ENCODE measurements at places on chromosomes 2 and 18.
A peak's percentile ranks its signal among the peaks of the same experiment; 100 is the strongest.

DNA sequence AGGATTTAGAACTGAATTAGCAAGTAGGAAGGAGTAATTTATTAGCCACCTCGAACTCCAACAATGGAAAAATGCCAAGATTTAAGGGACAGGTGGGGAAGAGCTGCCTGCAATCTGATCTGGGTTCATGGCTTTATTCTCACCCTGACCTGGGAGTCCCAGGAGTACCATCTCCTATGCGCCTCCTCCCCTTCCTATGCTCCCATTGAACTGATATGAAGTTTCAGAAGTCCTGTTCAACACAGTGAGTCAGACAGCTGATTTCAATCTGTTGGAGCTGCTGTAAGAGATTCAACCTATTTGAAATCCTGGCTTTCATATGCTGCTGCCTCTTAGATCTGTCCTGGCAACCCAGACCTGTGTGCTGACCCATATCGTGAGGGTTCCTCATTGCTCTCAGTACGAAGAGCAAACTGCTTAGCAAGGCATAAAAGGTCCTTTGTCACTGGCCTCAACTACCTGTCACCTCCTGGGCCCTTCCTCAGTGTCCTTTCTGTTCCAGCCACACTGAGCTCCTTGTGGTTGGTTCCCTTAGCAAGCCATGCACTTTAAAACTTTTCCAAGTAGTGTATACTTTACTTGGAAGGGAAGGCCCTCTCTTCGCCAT, 15.9 kb upstream of the CD28 start:
- DNase-seq: no peak

- DNase-seq: no peak
Observed at GRCh38 chr2:80459028-80459427, 154.5 kb upstream of the LRRTM1 start.

GRCh38 chr2:102780467-102780866, 18.6 kb downstream of the TMEM182 start:
- DNase-seq: no peak

GRCh38 chr2:176117823-176118371, 1.3 kb downstream of the HOXD10 start:
- no peak for DNase-seq

DNA sequence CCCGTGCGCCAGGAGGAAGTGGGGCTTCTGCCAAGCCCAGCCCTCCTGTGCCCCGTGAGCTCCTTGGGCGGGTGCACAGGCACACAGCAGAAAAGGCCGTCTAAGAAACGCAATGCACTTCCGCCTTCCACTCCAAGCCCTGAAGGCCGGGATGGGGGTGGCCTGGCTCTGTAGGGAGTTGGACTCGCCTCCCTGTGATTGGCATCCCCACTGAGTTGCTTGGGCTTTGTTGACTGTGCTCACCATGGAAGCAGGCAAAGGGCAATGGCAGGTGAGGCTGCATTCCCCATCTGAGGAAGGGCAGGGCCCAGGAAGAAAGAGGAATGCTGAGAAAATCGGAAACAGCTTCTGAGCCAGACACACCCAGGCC, 66.8 kb downstream of the CRACDL start:
- DNase-seq: no peak

- DNase-seq: no peak
Observed at GRCh38 chr2:223043164-223043941, 8.6 kb upstream of the KCNE4 start.

- DNase-seq: no peak
Observed at GRCh38 chr18:13389491-13390131, 171.1 kb downstream of the LDLRAD4 start.

DNA sequence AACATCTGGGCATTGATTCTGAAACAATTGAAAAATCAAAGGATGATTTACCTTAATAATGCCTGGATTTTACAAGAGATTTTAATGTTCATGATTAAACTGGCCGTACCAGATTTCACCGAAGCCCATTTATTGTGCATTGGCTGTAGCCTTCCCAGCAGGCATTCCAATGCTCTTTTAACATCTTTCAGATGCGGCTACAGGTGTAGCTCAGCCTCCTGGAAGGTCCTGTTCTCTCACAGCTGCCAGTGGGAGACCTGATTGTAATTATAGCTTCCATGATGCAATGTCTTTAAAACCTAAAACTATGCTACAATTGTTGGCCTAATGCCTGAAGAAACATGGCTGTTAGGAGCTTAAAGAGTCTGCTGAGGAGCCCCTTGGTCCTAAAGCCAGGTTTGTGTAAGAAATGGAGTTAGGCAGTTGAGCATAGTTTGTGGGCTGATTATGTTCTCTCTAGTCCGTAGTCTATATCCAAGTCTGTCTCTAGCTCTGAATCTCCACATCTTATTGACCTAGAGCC, 147.4 kb downstream of the CERS6 start:
- no peak for DNase-seq

- DNase-seq: no peak
Observed at GRCh38 chr2:75155115-75155514, 44.2 kb downstream of the TACR1 start.

DNA sequence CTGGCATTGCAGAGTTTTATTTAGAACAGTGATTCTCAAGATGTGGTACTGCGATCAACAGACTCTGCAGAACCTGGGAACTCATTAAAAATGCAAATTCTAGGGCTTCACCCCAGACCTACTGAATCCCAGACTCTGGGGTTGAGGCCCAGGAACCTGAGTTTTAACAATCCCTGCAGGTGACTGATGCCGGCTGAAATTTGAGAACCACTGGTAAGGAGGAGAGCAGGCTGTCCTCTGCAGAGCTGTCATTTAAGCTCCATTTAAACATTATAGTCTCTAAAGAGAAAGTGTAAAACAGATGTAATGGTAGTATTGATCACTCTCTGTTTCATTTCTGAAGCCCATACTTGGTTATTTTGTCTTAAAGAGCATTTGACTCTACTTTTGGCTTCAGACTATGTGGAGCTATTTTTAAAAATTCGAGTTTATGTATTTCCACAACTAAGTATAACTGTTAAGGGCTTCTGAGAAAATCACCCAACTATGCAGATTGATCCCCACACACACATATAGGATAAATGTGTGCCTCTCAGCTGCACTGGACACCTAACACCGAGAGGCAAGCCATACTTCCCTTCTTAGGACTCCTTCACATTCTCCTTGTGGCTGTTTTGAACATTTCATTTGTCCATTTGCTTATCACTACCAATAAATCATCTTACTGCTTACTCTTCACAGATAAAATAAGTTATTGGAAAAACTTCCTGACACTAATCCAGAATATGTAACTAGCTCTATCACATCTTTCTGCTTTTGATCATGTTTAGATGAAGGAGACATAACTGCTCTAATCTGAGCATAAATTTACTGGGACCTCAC, 487.5 kb downstream of the DLGAP1 start:
- DNase-seq: no peak

DNA sequence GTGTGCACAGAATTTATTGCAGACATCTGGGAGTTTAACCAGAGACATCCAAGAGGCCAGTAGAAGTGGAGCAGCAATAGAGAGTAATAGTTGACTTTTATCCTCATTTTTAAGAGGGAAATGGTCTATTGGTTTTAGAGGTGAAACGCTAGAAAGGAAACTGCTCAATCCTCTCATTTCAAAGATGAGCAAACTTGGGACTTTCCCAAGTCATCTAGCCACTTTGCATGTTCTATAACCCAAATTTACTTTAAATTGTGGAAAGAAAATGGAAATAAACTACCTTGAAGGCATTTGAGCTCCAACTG, 601.7 kb downstream of the ARHGAP15 start:
- no peak for DNase-seq

- no peak for DNase-seq
Observed at GRCh38 chr2:192025637-192026036, 169.1 kb downstream of the TMEFF2 start.

DNA sequence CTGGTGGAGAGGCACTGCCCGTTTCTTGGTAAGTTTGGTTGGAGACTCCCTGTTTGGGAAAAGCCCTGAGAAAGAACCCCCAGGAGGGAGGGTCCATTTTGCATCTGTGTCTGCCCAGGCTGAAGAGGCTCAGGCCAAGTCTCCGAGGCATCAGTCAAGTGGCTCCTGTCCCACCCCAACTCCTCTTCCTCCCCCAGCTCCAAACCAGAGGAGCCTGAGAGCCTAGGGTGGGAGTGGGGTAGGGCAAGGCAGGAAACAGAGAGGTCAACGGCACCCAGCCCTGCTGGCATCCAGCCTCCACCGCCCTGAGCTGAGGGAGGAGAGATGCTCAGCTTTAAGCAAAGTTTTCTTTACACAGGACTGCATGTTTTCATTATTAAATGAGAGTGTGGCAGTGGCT, 38.2 kb downstream of the CYP27C1 start:
- no peak for DNase-seq

DNA sequence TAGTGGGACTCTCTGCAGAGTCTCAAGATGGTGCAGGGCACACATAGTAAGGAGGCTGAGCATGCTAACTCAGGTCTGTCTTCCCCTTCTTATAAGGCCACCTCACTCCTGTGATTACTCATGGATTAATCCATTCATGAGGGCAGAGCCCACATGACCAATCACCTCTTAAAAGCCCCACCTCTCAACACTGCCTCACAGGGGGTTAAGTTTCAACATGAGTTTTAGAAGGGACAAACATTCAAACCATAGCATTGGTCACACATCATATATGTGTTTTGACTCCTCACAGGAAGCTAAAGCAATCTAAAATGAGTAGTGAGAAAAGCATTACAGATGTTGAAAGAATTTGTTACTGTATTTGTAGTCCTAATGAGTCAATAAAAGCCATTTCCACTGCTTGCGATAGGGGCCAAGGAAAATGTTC, 57.5 kb downstream of the DTNA start:
- DNase-seq: no peak

GRCh38 chr18:45589356-45590035, 25.8 kb upstream of the SLC14A2 start:
- DNase-seq: no peak

GRCh38 chr2:204449977-204450376, 95.3 kb upstream of the PARD3B start:
- no peak for DNase-seq

DNA sequence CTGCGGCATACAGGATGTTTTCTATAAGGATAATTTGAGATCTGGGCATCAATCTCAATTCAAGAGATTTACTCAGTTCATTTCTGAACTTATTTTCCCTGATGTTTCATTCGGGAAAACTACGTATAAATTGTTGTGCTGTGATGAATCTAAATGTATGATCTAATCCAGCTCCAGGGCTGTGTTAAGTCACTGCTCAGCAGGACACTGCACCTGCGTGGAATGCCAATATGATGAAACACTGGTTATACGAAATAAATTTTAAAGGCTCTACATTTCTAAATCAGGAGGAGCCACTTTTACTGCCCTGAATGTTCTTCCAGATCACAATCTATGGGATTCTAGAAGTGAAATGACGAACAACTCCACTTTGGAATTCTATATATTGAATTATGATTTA, 259.0 kb downstream of the HNMT start:
- no peak for DNase-seq

DNA sequence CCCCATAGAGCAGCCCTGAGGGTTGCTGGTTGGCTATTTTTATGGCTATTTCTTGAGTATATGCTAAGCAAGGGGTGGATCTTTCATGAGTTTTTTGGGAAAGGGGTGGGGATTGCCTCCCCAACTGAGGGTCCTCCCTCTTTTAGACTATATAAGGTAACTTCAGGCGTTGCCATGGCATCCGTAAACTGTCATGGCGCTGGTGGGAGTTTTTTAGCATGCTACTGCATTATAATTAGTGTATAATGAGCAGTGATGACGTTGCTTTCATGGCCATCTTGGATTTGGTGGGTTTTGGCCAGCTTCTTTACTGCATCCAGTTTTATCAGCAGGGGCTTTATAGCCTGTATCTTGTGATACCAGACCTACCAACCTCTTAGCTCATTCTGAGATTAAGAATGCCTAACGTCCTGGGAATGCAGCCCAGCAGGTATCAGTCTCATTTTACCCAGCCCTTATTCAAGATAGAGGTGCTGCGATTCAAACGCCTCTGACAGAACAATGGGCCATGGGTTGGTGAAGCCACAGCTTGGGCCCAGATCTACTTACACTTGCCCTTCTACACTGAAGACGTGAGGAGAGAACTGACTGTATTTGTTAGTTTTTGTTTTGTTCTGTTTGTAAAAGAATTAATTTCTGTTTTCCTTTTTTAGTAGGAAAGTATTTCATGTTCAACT, 53.8 kb upstream of the TMEM163 start:
- no peak for DNase-seq

GRCh38 chr2:70403267-70404053, 101.6 kb upstream of the FAM136A start:
- no peak for DNase-seq

DNA sequence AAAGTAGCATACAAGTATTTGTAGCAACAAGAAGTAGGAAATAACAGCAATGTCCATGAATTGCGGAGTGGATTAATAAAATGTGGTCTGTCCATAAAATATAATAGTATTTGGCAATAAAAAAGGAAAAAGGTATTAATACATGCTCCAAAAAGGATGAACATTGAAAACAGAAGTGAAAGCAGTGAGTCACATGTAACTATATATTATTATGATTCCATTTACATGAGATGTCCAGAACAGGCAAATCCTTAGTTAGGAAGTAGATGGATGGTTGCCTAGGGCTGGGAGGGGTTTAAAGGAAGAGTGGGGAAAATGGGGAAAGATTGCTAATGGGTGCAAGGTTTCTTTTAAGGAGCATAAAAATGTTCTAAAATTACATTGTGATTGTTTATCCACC, 44.5 kb downstream of the CCDC74A start:
- DNase-seq: no peak

- no peak for DNase-seq
Observed at GRCh38 chr2:190466819-190467446, 58.8 kb downstream of the MFSD6 start.

DNA sequence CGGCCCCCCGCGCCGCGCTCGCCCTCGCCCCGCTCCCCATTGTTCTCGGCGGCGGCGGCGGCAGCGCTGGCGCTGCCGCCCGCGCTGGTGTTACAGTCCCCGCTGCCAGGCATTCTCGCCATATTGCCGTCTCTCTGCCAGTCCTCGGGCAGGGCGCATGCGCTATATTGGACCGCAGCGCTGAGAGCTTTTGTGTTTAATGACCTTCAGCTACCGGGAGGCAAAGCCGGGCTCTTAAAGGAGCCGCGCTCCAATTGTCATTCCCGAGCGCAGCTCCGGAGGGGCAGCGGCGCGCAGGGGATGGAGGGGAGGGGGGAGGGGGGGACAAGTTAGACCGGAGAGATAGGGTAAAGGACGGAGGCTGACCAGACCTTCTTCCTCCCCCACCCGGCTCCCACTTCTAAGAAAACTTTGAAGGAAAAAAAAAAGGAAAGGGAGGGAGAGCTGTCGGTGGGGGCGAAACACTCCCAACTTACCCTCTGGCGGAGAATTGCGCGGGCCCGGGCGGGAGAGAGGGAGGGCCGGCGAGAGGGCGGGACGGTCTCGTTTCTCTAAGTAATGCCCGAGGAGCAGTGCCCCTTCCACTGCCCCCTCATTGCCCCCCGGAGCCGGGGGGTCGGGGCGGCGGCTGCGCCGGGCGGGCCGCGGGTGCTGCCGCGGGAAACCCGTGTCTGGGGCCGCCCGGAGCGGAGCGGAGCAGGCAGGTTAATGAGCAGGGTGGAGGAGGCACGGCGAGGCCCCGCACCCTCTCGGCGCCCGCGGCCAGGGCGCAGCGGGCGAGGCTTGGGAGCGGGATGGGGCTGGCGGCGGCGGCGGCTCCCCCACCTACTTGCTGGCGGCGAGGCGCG, at the start of gene KCTD1:
KCTD1 (minus strand) TSS at position 139 of the 848 bp plus-strand sequence; CDS start at position 122, 17 bp downstream.
- DNase-seq: peak; percentile 77
